AML-193 (cell line): ENCODE measurements at places on chromosomes 2 and 18.

GRCh38 chr18:48037481-48038271, 107.2 kb upstream of the SMAD2 start:
- DNase-seq: no peak

GRCh38 chr2:110732422-110733413, at the start of gene ACOXL:
Gene ACOXL, plus strand, starts transcription at chr2:110732573. Its CDS starts 35,817 bp downstream, at chr2:110768390.
- DNase-seq: no peak

GRCh38 chr18:23956483-23956882, 58.1 kb upstream of the TTC39C start:
- no peak for DNase-seq

GRCh38 chr18:54717673-54718407, 110.4 kb upstream of the RAB27B start:
- DNase-seq: peak; percentile 96

- no peak for DNase-seq
These were observed 72.3 kb upstream of the RIOK3 start for GRCh38 chr18:23380817-23381216.

GRCh38 chr18:73214970-73215369, 347.2 kb upstream of the NETO1 start:
- DNase-seq: no peak

DNA sequence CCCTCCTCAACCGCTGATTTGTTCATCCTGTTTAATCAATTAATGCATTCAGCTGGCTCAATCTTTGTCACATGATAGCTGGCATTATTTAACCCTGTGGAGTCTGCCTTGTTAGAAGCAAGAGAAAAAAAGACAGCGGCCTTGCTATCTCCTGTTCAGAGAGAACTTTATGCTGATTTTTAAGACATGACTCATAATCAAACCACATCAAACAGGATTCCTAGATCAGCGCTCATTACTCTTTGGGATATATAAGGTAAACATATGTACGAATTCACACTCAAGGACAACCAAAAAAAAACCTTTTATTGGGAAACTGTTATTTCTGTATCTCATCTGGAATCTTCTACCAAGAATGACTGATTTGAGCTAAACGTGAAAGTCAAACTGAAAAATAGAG, 195.1 kb downstream of the C1D start:
- no peak for DNase-seq

- no peak for DNase-seq
These were observed 69.4 kb upstream of the GPC1 start for GRCh38 chr2:240365971-240366471.

DNA sequence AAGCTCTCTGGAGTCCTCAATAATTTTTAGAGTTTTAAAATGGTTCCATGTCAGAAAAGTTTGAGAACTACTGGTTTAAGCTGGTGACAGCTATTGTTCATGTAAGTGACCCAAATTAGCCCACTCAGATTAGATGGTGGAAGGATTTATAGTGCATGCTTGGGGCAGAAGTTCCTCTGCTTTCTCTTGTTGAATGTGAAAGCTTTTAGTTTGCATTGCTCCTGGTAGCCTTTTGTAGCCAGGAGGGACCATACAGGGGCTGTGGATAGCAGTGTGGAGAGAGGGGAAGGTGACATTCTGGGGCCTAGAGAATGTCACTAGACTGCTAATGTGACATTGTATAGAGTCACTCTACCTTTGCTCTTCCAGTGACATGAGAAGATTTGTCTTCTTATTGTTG, 40.3 kb upstream of the IGFBP5 start:
- DNase-seq: no peak

DNA sequence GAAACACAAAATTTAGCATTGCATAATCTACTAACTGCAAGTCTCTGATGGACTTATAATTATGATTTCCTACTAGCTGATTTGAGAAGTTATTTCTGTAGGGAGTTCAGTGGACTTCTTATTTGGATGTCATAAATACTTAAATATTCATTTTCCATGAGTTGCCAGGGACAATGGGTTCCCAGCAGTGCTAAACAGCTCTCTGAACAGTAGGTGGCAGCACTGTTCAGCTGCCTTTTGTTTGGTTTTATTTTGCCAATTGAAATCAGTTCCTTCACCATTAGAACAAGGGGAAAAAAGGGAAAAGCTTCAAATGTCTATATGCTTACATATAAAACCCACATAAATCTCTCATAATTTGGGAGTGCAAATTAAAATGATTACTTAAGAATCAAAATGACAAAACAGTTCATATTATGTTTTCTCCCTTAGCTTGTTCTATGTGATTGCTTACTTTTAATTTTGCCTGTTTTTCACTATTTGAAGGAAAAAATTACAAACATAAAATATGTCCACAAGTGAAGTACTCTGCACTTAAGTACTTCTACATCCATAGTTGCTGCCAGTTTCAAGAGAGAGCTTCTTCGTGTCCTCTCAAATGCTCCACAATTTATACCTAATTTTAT, 898.9 kb downstream of the CPS1 start:
- peak; percentile 37 for DNase-seq

GRCh38 chr2:65165558-65165957, 35.7 kb upstream of the RAB1A start:
- peak; percentile 86 for DNase-seq

DNA sequence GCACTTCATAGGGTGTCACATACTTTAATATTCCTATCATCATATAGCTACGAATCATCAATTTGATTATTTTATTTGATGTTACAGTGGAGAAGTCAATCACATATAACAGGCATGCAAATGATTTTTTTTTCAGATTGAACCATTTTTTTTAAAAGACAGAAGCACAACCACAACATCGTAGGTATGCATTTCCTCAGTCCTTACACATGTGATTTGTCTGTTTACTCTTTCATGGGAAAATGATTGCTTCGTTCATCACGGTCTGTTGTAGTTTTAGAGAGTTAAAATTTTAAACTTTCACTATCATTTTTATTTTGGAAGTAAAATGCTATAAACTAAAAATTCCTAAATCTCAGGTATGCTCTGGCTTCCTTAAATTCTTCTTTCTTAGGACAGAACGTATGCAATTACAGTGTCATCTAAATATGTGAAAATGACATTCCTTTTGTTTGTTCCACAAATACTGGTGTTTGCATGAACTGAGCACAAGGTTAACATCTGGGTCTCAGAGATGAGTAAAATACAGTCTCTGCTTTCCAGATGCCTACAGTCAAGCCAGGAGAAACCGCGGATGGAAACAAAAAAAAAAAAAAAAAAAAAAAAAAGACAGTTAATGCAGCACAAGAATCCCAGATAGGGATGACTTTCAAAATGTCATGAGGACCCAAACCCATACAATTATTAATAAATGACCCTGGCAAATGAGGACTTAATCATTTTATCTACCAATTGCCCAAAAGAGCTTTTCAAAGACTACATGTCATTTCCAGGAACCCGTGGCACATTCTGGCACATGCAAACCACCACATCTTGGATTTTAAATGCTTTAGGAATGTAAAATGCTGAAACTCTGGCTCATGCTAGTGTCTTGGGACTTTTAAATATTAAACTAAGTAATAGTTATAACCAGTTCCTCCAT, 201.2 kb downstream of the LRP1B start:
- DNase-seq: no peak

GRCh38 chr2:128746356-128746755, 427.7 kb upstream of the HS6ST1 start:
- peak; percentile 25 for DNase-seq

GRCh38 chr2:64141674-64142405, 2.4 kb downstream of the PELI1 start:
- no peak for DNase-seq

GRCh38 chr2:199936554-199936953, 18.7 kb downstream of the TYW5 start:
- no peak for DNase-seq

DNA sequence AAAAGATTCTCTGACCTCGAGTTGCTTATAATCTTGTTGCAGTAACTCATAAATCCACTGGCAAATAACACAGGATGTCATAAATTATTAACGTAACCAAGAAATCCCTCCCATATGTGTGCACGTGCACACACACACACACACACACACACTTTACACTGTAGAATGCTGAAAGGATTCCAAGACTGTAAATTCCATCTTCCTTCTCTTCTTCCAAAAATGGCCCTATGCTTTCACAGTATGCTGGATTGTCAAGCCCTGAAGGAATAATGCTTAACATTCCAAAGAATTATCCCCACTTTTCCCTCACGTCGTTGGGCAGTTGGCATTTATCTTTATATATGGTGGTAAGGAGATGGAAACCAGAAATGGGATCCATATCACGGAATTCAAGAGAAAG, 117.5 kb upstream of the CRIM1 start:
- no peak for DNase-seq

DNA sequence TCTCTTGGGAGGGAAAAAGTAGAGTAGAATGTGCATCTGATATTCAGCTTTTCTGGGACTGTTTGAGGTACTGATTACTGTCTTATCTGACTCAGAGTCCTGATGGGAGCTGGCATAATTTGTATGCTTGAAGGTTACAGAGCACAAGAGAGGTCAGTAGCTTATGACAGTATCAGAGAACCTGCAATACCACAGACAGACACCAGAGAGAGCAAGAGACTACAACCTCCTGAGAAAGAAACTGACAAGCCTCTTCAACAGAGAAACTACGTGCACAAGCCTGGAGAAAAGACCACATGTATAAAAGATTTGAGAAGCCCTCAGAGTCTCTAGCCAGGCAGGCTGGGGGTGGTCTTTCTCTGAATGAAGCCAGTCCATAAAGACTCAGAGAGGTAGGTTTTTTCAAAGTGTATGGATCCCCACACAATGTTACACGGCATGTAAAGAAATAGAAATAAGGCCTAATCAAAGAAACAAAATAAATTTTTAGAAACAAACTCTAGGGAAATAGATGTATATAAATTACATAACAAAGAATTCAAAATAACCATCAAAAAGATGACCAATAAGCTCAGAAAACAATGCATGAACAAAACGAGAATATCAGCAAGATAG, 568.3 kb downstream of the LRRTM4 start:
- DNase-seq: peak; percentile 36

GRCh38 chr18:39424261-39424660, 1858.7 kb upstream of the CELF4 start:
- no peak for DNase-seq

GRCh38 chr2:66080127-66080526, 354.8 kb upstream of the MEIS1 start:
- no peak for DNase-seq

GRCh38 chr2:177284531-177284930, 20.0 kb upstream of the NFE2L2 start:
- DNase-seq: no peak

DNA sequence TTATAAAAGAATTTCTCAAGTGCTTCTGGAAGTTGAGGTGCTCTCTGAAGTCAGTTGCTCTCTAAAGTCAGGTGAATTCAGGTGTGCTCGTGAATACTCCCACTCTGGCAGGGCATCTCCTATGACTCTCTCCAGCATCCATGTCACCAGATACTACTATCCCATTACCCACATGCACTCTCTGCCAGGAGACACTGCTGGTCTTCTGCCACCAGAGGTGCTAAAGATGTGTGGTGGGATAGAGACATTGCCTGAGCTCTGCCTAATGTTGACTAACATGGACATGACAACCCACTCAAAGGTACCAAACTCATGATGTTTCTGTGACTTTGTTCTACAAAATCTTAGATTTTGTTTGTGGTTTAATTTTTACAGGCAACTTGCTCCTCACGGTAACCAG, 106.4 kb upstream of the HNRNPA3 start:
- peak; percentile 1 for DNase-seq

- DNase-seq: no peak
These were observed 54.0 kb downstream of the EPAS1 start for GRCh38 chr2:46351098-46351749.

DNA sequence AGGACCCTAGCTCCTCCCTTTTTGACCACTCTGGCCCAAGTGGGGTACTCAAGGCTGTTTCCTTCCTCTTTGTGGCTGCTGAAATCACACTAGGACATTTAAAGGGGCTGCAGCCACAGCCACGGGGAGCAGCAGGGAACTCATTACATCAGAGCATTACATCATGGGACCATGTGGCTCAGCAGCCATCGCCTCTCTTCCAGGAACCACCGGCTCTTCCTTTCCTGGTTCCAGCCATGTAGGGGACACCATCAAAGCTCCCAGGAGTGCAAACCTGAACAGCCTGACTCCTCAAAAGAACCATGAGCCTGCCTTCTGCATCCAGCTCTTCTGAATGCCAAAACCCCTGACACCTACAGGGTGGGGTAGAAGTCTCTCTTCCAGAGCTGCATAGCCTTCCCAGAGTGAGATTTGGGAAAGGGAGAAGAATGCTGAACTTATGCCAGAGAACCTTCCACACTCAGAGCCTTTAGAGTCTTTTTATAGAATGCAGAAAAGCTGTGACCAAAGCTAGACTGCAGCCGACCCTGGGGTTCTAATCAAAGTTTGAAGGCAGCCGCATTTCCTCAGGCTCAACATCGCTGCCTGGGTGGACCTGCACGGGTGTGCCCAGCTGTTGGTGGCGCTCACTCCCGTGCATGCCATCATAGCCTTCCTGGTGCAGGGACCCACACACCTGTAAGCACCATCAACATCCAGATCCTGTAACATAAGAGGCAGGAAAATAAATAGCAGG, 121.7 kb downstream of the KLHL29 start:
- DNase-seq: peak; percentile 50

GRCh38 chr2:59905731-59906130, 647.7 kb downstream of the BCL11A start:
- no peak for DNase-seq

- DNase-seq: no peak
These were observed 22.3 kb downstream of the C2orf74 start for GRCh38 chr2:61184263-61184662.

- DNase-seq: no peak
These were observed 84.4 kb downstream of the MAP4K4 start for GRCh38 chr2:101781791-101782426.

DNA sequence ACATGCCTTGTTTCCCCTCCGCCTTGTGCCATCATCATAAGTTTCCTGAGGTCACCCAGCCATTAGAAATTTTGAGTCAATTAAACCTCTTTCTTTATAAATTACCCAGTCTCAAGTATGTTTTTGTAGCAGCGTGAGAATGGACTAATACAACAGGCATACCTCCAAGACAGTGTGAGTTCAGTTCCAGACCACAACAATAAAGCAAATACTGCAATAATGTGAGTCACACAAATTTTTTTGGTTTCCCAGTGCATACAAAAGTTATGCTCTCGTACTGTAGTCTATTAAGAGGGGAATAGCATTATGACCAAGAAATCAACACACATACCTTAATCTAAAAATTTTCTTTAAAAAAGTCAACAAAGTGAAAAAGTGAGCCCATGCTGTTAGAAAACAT, 217.2 kb downstream of the NR4A2 start:
- no peak for DNase-seq

DNA sequence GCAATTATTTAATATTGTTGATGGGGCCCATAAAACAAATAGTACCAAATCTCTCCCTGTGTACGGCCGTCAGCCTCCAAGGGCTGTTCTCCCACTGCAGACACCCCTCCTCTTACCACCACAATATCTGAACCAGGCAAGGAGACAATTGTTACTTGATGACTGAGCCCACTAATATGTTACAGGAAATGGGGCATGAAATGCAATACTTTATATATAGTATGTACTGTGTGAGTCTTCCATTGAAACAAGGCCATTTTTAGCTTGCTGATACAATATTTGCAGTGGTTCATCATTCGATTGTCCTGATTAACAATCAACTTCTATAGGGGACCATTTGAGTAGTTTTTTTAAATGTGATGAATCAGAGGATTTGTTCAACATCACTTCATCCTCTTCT, 307.3 kb downstream of the GBX2 start:
- DNase-seq: no peak

- no peak for DNase-seq
These were observed 23.7 kb downstream of the HEATR5B start for GRCh38 chr2:37060446-37060845.

- peak; percentile 18 for DNase-seq
These were observed 4.5 kb downstream of the RAB31 start for GRCh38 chr18:9712611-9713010.
